Activated T-helper 1 cell treated with anti-CD3 and anti-CD28 coated beads, Interleukin-12 subunit alpha, Interleukin-12 subunit beta, Interleukin-2, Interleukin-4 antibody, amounts not matched to agents 30 ng/mL and 10 ng/mL and 1 ng/mL, durations not matched to agents 14 hours and 24 hours and 36 hours (primary cell): ENCODE measurements at places on chromosomes 16 and 17. TPM values are rescaled to one million over a fixed set of nuclear protein-coding genes. Genes with fewer than 3 reads are reported as not detected.

EPN3 gene
- not detected in 2 replicates for total RNA-seq

ADGRG3 gene
- total RNA-seq, result not detected in 2 replicates

HSD11B2 gene
- total RNA-seq, result 3.6 and 5.0 TPM in 2 replicates

C17orf67 gene
- total RNA-seq, result 3.1 TPM in 2 replicates

GRCh38 chr16:59510008-59510424 lies 775.9 kb upstream of the GOT2 start:
- DNase-seq, result no peak

DNA sequence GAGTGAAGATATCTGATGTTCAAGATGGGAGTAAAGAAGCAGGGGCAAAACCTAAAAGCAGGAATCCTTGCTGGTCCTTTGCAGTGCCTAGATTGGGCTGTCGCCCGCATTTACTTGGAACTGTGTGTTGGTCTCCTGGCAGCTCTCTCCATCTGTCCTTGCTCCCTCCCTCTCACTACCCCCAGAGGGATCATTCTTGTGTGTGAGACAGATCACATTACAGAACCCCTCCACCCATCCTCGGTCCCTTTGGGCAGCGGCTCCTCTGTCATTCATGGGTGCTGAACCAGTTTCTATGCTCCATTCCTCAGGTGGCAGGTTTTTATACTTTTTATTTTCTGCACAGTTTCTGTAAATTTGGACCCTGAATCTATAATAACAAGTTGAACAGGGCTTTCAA lies 99.4 kb upstream of the MYOCD start:
- DNase-seq, result no peak

DNA sequence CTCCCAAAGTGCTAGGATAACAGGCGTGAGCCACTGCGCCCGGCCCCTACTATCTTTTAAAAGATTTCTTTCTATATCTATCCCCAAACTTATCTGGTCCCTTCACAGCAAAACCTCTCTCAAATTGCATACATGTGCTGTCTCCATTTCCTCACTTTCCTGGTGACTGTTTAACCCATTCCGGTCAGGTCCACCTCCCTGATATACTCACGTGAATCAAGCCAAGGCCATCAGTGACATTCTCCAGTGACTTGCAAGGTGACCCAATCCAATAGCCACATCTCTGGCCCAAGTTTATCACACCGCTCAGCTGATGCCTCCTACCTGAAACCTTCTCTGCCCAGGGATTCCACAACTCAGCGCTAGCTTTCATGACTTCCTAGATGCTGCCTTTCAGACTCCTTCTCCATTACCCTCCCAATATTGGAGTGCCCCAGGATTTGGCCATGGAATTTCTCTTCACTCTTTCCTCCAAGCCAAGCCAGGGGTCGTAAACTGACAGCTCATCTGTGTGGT lies 1.4 kb upstream of the CTCF start:
- no peak for DNase-seq

- no peak for DNase-seq
Measured at GRCh38 chr17:73057196-73057595, 35.3 kb downstream of the SLC39A11 start.

DNA sequence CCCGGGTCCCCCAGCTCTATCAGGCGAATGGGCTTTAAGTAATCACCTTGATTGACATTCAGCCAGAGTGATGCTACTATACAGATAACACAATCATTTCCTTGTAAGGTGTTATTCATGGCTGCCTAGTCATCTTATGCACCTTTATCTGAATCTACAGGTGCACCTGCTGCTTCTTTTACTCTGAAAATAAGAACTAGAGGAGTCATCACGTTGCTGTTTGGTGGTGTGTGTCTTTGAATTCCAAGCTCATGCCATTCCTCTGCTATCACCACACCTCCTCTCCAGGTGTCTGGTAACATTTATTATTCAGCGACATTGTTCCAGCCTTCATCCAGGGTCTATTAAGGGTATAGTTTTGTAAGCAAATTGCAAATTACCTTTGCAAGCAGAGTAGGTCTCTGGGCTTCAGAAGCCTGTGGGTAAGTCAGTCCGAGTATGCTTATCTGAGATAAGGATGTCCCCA lies 51.9 kb downstream of the NOS2 start:
- no peak for DNase-seq

DNA sequence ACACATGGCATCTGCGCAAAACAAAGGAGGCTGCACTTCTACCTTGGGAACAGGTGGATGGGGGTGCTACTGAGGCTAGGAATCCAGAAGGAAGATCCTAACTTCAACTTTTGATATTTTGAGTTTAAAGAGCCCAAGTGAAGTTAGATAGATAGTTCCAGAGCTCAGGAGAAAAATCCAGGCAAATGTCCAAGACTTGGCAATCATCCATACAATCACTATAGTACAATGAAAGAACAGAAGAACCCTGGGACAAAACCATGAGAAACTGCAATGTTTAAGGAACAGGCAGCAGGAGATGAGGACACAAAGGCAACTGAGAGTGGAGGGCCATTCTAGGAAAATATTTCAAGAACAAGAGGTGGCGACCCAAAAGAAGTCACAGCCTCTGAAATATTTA lies 12.4 kb downstream of the CDYL2 start:
- DNase-seq, result no peak
